ENCODE measurements at places on chromosomes 6 and 20. TPM values are rescaled to one million over a fixed set of nuclear protein-coding genes. Genes with fewer than 3 reads are reported as not detected.

DNA sequence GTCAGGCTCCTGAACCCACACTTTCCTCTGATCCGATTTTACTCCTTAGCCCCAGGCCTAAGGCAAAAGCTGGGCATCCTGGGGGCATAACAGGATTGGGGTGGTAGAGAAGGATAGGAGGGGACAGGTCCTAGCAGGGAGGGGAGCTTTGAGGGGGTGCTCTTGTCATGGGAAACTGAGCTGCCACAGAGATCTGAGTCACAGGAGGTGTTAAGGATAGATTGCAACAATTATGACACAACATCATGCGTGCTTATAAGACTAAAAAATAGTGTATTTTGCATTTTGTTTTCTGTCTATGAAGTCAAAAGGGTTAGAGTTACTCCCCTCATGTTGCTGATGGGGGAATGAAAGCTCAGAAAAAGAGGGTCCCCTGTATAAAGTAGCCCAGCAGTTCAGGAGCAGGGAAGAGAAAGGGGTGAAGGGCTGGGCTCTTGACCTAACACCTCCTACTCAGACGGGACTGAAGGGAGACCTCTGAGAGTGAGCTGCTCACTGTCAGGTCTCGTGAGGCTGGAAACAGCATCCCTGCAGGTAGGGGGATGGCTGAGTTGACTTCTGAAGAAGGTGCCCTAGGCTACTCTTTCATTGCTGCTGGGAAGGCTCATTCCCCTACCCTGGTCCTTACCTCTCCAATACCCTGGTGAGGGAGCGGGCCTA, 2.0 kb downstream of the GLP1R start:
- no peak for DNase-seq

GRCh38 chr6:32081168-32081990, 27.8 kb downstream of the TNXB start:
- DNase-seq: no peak

GRCh38 chr20:1377984-1378734, 14.7 kb downstream of the FKBP1A start:
- DNase-seq: peak; percentile 43

DNA sequence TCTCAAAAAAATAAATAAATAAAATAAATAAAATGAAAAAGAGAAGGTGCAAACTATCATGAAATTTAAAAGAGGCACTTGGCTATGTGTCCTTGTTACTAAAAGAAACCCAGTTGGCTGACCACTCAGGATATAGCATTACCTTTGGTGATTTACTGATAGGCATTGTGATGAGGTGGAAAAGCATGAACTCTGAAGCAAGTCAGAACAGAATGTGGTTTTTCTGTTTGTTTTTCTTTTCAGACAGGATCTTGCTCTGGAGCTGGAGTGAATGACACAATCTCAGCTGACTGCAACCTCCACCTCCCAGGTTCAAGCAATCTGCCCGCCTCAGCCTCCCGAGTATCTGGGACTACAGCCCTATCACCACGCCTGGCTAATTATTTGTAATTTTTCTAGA, 31.9 kb downstream of the ZNF184 start:
- no peak for DNase-seq

DNA sequence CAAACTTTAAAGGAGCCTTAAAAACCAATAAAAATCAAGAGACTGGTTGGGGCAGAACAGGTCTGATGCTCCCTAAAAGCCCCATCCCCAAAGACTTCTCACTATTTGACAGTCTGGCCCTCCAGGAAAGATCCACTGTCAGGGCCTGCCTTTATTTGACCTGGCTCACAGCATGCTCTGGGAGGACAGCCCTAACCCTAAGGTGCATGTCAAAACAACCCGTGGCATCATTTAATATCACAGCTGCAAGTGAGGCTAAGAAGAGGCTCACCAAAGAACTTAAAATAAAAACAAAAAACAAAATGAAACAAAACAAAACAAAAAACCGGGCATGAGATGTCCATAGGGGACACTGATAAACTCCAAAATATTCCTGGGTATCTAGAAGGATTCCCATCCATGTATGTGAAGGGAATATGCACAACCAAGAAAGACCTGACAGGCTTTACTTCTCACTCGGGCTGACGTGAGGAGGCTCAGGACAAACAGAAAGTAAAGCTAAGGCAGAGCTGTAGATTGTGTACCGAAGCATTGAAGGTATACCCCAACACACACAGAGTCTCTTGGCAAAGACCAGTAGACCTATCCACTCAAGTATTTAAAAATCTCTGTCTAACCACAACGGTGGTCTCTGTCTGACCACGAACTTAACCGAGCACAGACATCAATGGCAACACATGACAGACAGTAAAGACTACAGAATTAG, 57.3 kb downstream of the AHI1 start:
- no peak for DNase-seq

GRCh38 chr6:78268591-78269452, 598.5 kb upstream of the IRAK1BP1 start:
- DNase-seq: no peak

- DNase-seq: no peak
Measured at GRCh38 chr6:167049275-167049674, 50.1 kb downstream of the CEP43 start.

- no peak for DNase-seq
Measured at GRCh38 chr6:28000351-28001045, 43.5 kb downstream of the OR2B6 start.

DNA sequence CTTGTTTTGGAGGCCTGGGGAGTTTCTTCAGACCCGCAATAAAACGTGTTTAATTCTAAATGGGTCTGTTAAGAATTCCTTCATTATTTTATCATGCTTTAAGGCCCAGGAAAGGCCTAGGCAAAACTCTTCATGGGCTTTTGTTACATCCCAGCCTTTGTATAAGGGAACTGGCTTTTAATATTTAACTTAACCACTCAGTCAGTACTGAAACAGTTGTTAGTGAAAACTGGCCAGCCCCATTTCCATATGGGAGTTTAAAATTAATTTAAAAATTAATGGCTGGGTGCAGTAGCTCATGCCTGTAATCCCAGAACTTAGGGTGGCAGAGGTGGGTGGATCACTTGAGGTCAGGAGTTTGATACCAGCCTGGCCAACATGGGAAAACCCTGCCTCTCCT, 213.2 kb upstream of the FKBP1C start:
- DNase-seq: no peak

DNA sequence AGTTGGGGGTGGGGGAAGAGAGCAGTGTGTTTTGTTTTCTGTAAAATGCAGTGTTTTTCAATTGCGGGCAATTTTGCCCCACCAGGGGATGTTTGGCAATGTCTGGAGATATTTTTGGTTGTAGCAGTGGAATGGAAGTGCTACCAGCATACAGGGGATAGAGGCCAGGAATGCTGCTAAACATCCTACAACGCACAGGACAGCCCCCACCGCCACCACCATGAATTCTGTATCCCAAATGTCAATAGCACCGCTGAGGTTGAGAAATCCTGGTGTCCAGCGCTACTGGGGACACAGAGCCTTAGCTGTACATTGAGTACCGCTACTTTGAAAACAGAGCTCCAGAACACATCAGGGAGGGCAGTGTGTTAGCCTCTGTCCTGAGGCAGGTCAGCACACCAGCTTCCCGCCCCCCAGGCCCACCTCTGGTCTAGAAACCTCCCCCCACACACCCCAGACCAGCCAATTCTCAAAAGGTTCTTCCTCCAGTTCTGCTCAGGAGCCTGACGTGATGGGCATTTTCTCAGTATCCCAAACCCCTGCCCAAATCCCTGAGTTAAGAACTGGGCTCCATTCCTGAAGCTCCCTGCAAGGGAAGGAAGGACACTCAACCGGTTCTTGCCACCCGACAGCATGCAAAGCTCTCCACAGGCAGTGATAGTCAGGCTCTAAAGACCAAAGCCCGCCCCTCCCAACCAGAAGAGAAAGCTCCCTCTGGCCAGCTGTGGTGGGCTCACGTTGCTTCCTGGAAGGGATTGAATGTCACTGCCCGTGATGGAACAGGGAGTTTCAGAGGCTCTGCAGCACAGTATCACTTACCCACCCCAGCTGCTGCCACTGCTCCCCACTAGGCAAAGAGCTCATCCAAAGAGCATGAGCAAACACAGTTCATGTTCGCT, 321.5 kb upstream of the JARID2 start:
- no peak for DNase-seq

DNA sequence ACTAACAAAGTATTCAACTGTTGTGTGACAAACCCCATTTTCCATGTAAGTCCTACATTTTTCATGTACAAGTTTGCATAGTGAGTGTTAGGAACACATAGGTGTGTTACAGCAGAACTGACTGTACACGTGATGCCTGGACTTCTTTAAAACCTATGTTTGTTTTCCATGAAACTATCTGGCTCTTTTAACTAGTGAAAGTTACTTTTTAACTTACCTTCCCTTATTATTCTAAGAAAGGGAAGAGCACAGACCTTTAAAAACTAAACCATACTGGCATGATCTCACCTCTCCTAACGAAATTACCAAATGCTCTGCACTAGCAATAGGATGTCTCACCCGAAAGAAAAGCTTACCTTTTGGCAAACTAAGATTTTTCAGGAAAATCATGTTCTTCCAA, 87.8 kb downstream of the CENPW start:
- no peak for DNase-seq

DNA sequence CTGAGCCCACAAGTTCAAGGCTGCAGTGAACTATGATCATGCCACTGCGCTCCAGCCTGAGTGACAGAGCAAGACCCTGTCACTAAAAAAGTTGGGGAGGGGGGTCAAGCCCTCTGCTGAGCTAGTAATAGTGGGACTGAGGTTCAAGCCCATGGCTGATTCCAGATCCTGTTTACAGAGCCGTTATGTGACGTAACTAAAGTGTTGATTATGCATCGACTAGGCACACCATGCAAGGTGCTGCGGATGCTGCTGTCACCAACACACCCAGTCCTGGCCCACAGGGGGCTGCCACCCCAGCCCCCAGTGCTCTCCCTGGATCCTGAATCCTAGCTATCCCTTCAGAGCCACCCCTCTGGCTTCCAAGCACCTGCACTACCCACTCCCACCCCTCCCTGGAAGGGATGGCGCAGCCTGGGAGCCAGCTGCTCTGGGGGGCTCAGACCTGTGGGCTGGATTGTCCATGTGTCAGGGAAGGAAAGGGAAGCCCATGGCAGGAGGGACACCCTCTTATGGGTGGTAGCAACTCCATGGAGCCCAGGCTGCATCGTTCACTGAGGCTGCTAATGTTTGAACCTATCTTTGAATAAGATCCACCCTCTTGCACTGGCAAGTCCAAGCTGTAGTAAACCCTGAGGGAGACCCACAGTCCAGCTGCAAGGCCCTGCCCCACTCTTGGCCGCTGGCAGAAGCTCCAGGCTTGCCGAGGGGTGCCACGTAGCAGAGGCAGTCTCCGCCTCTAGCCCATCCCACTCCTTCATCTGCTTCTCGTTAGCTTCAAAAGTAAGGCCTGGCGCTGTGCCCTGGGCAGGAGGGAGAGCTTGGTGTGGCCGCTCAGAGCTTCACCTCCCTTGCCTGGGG, 95.0 kb downstream of the SNX5 start:
- no peak for DNase-seq

DNA sequence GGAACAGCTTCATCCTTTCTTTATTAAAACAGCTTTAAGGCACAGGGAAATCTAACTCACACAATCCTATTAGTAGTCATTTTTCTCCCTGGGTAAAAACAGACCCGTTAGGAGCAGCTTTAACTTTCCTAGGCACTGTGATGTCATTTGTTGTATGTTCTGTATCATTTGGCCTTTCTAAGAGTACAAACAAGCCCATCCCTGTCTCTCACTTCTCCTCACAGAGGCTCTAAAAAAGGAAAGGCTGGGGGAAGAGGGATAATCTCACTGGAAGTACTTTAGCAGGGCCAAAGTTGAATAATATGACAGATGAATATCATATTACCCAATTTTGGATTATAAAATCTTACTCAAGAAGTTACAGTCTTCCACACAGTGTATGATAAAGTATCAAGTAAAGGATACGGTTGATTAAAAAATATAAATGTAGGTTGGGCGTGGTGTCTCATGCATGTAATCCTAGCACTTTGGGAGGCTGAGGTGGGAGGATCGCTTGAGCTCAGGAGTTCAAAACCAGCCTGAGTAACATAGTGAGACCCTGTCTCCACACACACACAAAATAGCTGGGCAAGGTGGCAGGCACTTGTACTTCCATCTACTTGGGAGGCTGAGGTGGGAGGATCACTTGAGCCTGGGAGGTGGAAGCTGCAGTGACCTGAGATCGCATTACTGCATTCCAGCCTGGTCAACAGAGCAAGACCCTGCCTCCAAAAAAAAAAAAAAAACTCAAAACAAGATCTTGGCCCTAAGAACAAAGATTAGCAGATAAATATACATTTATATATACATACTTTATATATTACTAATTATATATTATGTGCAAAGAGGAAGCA, 7.9 kb downstream of the NUDT3 start:
- no peak for DNase-seq

DNA sequence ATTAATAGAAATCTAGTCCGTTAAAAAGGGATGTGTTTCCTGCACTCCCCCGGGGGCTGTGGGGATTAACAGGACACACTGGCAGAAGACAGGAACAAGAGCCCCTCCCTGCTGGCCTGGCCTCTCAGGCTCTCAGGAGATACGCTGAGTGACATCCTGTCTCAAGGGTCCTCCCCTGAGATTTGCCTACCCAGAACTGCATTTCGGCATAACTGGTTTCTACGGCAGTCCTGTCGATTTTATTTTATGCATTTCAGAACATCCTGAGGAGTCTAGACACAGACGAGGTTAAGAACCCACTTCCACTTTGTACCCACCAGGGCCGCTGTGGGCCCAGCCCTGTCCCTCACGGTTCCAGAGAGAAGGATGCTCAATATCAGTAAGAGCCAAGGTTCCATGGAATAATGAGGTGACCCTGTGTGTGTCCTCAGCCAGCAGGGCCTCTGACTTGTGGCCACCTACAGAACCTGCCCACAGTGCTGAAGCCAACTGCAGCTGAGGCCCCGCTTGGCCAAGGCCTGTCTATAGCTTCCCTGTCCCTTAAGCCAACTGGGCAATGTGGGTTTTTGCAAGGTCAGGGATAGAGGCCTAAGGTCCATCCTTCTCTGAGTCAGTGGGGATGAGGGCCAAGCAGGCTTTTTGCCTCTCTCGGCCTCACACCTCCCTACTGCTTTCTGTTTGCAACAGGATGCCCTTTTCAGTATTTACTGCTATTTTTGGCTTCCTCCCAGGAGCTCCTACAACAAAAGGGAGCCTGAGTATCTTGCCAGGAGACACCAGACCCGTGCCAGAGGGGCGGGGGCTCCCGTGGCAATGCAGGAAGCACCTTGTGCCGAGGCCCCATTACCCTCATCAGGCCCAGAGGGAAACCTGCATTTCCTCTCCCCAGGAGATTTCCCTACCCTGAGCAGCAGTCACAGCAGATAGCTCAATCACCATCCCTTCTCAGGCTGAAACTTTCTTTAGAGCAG, 14.7 kb downstream of the UQCC2 start:
- DNase-seq: no peak

GRCh38 chr6:152636021-152636608, 1.0 kb downstream of the SYNE1 start:
- no peak for DNase-seq

GRCh38 chr20:25624500-25624939, 706 bp upstream of the NANP start:
- DNase-seq: no peak

- no peak for DNase-seq
Measured at GRCh38 chr6:105920071-105920470, 166.1 kb upstream of the PRDM1 start.

The COL20A1 gene
- not detected for total RNA-seq

The ZNF341 gene
- 4.2 TPM for total RNA-seq

The IPCEF1 gene
- total RNA-seq: 2.0 TPM

The DLK2 gene
- total RNA-seq: 3.9 TPM

The BNIP5 gene
- not detected for total RNA-seq

The CD93 gene
- total RNA-seq: 45.4 TPM

The CNR1 gene
- 6.1 TPM for total RNA-seq

The OR12D3 gene
- total RNA-seq: not detected

The AAR2 gene
- 23.8 TPM for total RNA-seq

The LRRC73 gene
- not detected for total RNA-seq

The R3HDML gene
- not detected for total RNA-seq

Measured in vagina (tissue), 2 donors.